Caco-2 (cell line): ENCODE measurements at places on chromosomes 2 and 18.

GRCh38 chr2:158726911-158727592 lies 68.1 kb upstream of the DAPL1 start:
- DNase-seq, result no peak

- no peak for DNase-seq
These were observed 408.0 kb downstream of the LRATD1 start for GRCh38 chr2:15040429-15041084.

DNA sequence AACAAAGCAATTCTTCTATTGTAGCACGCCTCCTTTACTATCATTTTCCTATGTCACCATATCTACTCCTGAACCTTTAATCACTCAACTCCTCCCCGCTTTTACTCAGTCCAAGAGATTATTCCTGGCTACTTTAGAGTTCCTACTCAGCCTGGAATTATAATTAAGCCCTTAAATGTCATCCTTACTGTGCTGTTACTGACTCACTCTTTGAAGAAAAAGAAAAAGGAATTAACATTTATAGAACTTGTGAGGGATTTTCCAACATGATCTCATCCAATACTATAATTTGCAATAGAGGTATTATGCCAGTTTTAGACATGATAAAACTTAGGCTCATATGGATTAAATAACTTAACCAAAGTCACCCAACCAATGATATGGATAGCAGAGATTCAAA lies 61.7 kb downstream of the CCDC88A start:
- DNase-seq, result no peak

DNA sequence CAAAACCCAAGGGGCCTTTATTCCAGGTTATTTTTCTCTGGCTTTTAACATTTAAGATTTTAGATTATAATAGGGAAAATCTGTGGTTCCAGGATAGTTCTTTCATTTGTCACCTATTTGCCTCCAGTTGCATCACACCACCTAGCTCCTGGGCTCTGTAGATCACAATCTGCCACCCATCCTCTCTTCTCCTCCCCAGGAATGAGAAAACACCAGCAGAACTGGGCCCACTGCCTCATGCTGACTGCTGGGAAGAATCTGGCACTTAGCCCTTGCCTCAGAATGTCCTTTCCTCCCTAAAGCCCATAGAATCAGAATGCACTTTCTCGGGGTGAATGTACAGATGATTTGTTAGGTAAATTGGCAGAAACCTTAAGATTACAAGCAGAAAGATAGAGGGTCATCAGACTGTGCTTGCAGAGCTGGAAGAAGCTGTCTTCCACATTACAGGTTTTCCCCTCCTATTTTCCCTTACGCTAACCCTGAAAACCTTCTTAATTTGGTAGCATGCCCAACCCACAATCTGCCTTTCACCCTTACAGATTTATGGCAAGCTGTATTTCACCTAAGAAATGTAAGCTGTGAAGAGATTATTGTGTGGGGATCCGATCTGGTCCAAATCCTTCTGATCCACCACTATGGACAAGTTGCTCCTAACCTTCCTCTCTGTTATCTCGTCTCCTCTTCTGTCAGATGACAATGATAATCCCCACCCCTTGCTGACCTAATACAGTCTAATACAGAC lies 72.6 kb downstream of the LRRC30 start:
- DNase-seq, result no peak

DNA sequence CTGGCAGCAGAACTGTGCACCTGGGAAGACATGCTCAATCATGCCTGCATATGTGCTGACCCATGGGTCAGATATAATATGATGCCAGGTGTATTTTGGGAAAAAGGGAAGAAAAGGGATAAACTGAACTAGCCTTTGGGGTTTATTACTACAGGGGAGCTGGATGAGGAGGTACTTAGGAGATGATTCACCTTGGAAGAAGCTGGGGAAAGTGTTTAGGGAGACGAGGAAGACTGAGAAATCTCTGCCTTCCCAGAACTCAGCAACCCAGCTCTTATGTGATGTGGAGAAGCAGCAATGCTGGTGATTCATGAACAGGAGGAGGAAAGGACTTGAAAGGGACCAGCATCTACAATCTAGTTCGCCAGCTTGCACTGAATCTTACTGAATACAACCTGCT lies 110.2 kb downstream of the BARD1 start:
- no peak for DNase-seq

DNA sequence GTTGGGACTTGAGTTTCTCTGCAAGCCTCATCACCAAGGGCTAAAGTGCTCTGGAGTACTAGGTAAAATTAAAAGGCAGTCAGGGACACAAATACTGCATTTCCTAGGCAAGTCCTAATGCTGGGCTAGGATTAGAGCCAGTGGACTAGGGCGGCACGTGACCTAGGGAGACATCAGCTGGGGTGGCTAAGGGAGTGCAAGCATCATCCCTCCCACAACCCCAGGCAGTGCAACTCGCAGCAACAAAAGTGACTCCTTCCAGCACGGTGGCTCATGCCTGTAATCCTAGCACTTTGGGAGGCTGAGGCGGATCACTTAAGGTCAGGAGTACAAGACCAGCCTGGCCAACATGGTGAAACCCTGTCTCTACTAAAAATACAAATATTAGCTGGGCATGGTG lies 30.7 kb upstream of the UPP2 start:
- DNase-seq, result no peak

- DNase-seq, result no peak
These were observed 501.2 kb upstream of the SMIM21 start for GRCh38 chr18:75928706-75929105.

- DNase-seq, result no peak
These were observed 21.7 kb upstream of the RAB11FIP5 start for GRCh38 chr2:73134471-73134870.

- DNase-seq, result no peak
These were observed 22.8 kb downstream of the CCNYL1 start for GRCh38 chr2:207734264-207734635.

- no peak for DNase-seq
These were observed 9.2 kb downstream of the GRP start for GRCh38 chr18:59229191-59229590.

DNA sequence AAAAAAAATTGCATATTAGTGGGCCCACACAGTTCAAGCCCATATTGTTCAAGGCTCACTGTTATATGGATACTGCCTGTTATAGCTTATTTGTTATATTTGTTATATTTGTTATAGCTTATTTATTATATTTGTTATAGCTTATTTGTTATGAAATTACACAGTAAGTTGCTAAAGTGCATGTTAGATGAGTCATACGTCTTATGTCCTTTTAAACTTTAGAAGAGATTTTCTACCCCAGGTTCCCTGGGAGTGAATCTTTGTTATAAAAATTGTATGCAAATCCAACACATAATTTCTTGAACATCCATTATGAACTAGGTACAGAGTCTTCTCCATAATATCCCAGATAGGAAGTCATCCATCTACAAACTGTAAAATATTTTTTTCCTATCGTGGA lies 22.1 kb downstream of the HTR2B start:
- DNase-seq, result no peak

DNA sequence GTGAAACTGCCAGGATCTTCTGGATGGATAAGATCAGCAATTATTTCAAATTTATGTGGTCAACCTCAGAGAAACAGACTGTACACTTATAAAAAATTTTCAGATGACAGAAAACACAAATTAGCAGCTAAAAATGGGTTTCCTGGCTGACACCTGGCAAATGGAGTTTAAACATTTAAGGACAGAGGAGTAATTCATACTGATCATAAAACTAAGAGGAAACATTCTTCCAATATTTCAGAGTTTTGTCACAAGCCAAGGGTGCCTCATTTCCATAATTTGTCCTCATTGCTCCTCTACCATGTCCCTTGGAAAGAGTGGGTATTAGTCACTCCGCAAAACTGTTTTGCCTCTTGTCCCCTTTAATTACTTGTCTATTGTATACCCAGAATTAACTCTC lies 70.2 kb downstream of the TMEFF2 start:
- DNase-seq, result no peak

GRCh38 chr2:183630964-183631363 lies 506.7 kb downstream of the NUP35 start:
- DNase-seq, result no peak

DNA sequence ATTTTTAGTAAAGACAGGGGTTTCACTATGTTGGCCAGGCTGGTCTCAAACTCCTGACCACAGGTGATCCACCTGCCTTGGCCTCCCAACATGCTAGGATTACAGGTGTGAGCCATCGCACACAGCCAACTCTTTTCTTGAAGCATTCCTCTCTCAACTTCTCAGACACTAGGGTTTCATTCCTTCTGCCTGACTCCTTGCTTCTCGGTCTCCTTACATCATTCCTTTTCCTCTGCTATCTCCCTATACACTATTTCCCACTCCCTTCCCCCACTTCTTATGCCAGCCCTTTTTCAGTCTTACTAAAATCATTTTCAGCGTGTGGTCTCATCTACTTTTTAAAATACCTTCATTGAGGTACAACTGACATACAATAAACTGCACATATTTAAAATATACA lies 6.1 kb downstream of the SOS1 start:
- no peak for DNase-seq

DNA sequence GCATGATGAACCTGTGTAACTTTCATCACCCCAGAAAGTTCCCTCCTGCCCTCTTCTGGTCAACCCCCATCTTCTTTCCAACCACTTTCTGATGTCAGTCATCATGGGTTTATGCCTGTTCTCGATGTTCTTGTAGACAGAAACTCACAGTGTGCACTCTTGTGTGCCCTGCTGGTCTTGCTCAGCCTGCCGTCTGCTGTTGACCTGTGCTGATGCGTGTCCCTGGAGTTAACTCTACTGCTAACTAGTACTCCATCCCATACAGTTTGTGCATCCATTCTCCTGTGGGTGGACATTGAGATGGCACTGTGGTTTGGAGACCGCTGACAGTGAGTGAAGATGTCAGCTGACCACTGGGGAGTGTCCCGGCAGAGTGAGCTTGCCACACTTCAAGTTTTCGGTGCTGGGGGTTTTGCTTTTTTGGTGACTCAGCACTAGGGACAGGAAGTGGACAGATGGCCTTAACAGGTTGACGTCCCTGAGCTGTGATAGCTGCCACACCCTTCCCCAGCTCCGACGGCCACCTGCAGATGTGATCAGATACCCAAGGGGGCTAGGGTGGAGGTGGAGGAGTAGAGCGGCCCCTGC lies 14.8 kb downstream of the KLHL29 start:
- no peak for DNase-seq

DNA sequence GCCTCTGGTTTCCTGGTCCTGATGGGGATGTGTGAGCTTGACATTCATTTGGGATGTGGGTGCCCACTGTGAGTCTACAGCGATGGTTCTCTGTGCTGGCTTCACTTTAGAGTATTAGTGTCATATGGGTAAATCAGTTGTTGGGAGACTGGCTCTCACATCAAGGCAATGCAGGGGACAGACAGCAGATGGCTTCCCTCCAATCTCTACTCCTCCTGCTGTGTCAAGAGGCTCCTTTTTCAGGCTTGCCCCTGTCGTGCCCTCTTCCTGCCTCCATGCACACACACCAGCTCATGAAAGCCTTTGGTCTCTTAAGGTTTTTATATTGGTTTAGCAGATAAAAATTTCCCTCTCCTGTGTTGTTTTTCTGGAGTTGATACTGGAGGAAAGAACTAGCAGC lies 315.6 kb downstream of the RDH14 start:
- DNase-seq, result no peak

DNA sequence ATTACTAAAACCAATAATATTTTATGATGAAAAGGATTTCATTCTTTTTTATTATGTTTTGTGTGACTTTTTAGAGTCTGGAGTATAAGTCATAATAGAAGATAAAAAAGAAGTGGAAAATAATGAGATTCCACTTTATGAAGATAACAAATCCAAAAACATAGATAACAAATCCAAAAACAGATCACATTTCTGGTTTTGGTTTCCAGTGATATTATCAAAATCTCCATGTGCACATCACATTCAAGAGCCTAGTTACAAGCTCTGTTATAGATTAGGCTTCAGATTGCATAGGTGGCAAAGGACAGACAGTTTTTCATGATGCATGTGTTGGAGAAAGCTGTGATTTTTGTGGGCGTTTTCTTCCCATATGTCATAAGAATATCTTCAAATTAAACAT lies 648.2 kb downstream of the STK39 start:
- no peak for DNase-seq

DNA sequence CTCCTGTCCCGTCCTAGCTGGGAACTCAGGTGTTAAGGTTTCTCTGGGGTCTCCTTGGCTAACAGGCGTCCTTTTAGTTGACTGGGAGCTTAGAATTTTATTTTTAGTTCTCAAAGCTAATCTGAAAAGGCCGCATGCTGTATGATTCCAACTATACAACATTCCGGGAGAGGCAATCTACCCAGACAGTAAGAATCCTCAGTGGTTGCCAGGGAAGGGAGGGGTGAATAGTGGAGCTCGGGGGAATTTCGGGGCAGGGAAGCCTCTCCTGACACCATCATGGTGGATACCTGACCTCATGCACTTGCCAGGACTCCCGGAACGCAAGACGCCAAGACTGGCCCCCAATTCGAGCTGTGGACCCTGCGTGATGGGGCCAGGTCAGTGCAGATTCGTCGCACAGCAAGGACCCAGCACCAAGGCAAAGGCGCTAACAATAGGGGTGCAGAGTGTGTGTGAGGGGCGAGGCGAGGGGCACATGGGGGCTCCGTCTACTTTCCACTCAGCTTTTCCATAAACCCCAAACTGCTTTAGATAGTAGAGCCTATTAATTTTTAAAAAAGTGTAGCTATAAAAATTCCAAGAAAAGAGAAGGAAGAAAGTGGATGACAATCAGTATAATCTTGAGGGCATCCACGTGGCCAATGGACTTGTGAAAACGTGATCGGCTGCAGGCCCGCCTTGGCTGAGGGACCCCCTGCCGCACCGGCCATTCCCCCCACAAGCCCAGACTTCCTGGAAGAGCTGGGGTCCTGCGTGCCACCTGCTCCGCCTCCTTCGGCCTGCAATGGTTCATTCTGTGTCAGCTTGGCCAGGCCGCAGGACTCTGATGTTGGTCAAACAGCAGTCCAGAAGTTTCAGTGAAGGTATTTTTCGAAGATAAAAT lies 17.3 kb downstream of the PDCD1 start:
- DNase-seq, result no peak

DNA sequence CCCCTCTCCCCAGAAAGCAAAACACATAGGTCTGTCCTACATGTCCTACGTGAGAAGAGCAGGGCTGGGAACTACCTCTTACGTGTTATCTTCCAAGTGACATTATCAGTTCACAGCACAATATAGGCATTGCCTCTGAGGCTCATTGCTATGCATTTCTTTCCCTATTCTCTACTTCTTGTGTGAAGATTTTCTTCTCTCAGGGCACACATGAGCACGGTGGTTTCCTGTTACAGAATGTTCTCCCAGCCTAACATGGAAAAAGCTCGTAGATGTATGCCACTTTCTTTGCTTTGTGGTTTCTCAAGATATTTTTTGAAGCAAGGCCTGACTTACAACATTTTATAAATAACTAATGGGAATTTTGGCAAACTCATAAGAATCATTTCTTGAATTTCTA lies 19.4 kb upstream of the DSC3 start:
- no peak for DNase-seq

GRCh38 chr2:184875212-184875611 lies 276.9 kb downstream of the ZNF804A start:
- no peak for DNase-seq

DNA sequence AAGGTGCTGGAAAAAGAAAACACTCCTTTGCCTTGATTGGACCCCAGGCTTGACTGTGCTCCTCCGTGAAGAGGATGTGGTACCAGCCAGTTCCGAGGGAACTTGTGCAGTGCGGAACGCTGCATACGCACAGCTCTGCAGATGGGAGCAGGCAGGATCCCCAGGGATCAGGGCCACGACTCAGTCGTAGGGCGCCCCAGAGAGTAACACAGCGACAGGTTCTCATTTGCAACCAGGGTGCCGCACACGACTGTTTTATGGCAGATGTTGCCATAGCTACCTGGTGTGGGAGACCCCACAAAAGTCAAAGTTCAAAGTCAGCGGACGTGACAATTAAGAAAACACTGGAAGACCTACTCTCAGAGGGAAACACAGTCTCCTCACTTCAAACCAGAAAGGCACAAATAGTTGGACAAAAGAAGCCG lies 779 bp downstream of the MALL start:
- DNase-seq, result peak; percentile 33
